ENCODE measurements at places on chromosomes 2 and 18. TPM values are rescaled to one million over a fixed set of nuclear protein-coding genes. Genes with fewer than 3 reads are reported as not detected.

DNA sequence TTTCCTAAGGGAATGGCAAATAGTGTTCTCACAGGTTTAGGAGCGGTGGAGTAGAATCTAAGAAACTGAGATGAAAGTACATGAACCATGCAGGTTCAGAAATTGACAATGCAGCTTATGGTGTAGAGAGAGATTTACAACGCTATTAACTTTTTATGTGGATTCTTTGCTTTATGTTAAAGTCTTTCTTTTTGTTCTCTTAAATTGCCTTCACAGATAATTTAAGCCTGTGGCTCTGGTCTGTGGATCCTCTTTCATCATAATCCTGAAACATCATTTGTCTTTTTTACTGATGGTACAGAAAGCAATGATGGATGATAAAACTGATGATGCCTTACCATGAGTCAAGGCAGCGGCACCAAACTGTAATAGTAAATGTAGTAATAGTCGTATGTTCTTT is 30.3 kb downstream of the SOCS6 start:
- no peak for DNase-seq

- DNase-seq, result no peak
Observed at GRCh38 chr2:200863782-200864175, 679 bp downstream of the CLK1 start.

- DNase-seq, result no peak
Observed at GRCh38 chr2:189147361-189147760, 32.2 kb downstream of the COL5A2 start.

DNA sequence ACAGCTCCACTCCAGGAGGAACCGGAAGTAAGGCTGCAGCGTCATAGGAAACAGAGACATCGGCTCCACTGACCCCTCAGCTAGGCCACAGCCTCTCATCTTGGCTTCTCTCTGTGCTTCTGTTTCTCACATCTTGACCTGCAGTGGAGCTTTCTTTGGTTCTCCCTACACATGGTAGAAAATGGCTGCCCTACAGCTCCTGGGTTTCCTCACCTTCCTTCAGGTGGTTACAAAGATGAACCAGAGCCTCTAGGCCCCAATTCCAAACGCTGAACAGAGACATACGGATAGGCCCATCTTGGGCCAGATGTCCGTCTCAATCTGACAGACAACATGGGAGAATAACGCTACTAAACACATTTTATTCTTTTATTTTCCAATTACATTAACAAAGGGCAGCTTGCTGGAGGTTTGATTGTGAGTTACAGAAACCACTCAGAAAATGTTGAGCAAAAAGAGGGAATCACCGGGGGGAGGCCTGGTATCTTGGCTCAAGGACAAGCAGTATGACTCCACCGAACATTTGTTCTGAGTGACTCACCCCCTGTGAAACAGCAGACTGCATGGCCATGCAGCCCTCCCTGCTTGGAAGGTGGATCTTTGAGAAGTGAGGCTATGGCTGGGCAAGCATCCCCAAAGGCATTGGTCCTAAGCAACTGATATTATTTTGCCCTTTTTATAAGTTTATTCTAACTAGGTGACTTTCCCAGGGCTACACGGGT is 303.5 kb downstream of the CDCA7 start:
- no peak for DNase-seq

- peak; percentile 66 for DNase-seq
Observed at GRCh38 chr2:236512902-236513435, 56.7 kb upstream of the ACKR3 start.

- DNase-seq, result no peak
Observed at GRCh38 chr2:100404411-100404810, 13.1 kb downstream of the CHST10 start.

The VWA3B gene
- total RNA-seq, result 3.9 TPM

The UGT1A3 gene
- total RNA-seq, result 2.0 TPM

The LRRTM4 gene
- total RNA-seq, result 0.64 TPM

All from left colon (tissue), 2 donors.